ENCODE measurements at places on chromosomes 5 and 9.

DNA sequence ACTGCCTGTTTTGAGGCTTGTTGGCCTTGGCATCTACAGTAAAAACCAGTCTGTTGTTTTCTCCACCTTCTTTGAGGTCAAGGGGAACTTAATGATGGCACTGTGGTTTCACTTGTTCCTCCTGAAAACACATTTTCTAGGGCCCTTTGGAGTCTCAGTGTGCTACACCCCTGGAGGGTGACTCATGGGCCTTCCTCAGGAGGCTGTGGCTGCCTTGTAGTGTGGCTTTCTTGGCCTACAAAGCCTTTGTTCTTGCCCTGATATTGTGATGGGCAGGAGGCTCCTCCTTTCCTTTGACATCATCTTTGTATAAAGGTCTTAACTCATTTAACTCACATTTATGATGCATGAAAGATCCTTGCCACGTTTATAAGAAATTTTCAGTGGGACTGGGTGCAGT is 56.3 kb upstream of the GPBP1 start:
- DNase-seq = no peak

DNA sequence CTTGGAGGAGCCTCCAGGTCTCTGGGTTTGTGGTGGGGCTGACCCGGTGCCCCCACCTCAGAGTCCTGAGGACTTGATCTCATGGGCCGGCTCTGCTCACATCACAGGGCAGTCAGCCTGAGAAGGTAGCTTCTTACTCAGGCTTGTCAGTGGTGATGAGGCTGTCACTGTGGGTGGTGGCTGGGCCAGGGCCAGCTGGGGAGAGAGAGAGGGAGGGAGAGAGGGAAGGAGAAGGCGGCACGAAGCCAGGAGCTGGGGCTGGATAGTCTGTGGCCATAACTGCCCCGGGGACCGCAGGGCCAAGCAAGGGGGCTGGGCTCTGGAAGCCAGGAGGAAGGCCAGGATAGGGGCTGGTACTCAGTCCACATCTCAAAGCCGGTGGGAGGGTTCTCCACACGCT is 6.5 kb downstream of the NTNG2 start:
- DNase-seq = no peak

GRCh38 chr5:40689438-40689837 is 9.7 kb downstream of the PTGER4 start:
- DNase-seq = peak; percentile 84

- DNase-seq = no peak
These were observed 472.8 kb downstream of the CCDC171 start for GRCh38 chr9:16025627-16026026.

GRCh38 chr5:112293587-112293986 is 125.5 kb downstream of the EPB41L4A start:
- no peak for DNase-seq

DNA sequence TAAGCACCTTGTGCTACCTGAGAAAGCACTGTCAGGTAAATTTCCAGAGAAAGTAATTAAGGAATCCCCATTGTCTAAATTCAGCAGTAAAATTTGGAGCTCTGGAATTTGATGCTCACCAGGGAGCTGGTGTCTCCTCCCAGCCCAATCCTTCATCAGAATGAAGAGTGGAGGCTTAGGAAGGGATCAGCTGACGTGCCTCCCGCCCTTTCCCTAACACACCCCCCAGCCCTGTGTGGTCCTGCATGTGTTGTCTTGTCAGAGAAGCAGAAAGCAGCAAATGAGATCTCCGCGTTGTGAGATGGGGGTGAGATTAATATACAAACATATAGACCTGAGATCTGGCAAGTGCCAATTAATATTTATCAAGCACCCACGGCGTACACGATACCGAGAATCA is 26.9 kb upstream of the BARHL1 start:
- DNase-seq = no peak

DNA sequence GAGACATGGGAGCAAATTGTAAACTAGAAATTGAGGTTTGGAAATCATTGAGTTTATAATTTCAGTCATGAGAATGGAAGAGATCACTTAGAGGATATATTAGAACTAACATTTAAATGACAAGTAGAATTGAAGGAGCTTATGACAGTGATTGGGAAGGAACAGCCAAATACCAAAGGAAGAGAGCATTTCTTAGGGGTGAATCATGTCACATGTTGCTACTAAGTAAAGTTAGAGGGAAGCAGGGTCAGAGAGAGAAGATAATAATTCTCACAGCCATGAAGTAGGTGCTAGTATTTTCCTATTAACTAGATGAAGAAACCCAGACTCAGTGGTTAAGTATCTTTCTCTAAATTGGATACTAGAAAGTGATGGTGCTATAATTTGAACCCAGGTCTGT is 59.3 kb downstream of the COMMD10 start:
- peak; percentile 1 for DNase-seq

- no peak for DNase-seq
These were observed 1527.5 kb upstream of the C9orf72 start for GRCh38 chr9:29100762-29101161.

DNA sequence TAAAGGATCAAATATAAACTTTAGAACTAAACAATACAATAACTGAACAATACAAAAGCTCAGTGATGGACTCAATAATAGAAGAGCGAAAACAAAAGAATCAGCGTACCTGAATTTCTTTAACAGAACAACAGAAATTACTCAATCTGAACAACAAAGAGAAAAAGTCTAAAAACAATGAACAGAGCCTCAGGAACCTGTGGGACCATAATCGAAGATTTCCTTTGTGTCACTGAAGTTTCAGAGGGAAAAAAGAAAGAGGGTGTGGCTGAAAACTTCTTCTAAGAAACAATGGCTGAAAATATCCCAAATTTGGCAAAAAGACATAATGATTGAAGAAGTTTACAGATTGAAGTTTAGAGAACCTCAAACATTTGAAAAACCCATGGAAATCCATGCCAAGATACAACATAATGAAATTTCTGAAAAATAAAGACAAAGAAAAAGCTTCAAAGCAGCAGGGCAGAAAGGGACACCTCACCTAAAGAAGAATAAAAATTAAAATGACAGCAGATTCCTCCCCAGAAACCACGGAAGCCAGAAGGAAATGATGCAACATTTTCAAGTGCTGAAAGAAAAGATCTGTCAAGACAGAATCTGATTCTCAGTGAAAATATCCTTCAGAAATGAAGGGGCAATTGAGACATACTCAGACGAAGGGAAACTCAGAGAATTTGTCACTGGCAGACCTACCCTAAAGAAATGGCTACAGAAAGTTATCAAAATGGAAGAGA is 288.8 kb downstream of the ARL15 start:
- no peak for DNase-seq

GRCh38 chr5:52469420-52469819 is 318.3 kb upstream of the ITGA1 start:
- DNase-seq = no peak

DNA sequence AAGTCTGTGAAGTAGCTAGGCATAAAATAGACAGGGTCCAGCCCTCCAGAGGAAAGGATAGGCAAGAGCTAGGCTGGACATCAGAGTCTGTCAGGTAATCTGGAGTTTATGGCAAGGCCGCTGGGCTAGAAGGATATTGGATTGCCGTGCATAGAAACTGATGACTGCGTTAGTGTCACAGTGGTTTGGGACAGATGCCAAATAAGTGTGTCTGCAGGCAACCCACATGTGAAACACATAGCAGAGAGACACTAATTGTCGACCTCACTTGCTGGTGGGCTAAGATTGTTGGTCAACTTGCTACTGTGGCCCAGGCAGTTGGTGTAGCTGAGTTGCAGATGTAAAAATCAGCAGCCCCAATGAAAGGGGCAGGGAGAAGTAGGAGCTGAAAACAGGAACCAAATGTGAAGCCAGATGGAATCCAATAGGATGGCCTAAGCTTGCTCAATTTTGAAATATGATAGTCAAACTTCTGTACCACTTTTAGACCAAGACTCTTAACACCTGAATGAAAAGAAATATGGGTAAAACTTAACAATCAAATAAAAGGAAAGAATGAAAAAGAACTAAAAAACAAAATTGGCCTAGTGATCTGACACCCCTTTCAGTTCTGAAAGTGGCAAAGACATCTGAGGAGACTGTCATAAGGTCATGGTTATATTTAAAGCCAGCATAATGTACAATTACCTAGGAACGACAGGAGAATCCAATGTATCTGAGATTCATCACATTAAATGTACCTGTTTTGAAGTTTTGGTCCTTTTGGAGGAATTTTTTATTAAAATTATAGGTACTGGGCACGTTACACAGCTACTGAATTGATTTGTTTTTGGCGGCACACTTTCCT is 243.3 kb upstream of the ACTBL2 start:
- no peak for DNase-seq

GRCh38 chr5:175866377-175866907 is 4.9 kb upstream of the CPLX2 start:
- no peak for DNase-seq

- DNase-seq = no peak
These were observed 189.5 kb downstream of the ADAMTS6 start for GRCh38 chr5:65292196-65292595.

DNA sequence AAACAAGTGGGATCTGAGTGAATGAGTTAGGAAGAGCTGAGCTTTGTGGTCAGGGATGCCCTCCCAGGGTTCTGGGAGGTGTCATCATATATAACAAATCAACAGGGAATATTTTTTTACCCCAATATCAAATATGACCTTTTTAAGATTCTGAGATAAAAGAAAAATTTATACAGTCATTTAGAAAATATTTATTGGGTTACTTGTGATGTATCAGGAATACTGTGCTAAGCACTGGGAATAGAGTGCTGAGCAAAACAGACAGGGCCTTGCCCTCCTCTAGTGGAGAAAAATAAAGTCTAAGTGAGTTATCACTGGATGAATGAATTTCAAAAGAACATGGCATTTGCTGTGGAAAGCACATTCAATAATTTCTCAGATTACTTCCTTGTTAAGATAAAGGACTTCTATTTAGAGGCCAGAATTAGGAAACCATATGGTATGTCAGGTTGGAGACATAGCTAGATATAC is 102.9 kb downstream of the BOD1 start:
- no peak for DNase-seq

- DNase-seq = no peak
These were observed 8.8 kb downstream of the ETF1 start for GRCh38 chr5:138533973-138534941.

GRCh38 chr9:114501796-114502682 is 3.2 kb downstream of the WHRN start:
- DNase-seq = no peak

DNA sequence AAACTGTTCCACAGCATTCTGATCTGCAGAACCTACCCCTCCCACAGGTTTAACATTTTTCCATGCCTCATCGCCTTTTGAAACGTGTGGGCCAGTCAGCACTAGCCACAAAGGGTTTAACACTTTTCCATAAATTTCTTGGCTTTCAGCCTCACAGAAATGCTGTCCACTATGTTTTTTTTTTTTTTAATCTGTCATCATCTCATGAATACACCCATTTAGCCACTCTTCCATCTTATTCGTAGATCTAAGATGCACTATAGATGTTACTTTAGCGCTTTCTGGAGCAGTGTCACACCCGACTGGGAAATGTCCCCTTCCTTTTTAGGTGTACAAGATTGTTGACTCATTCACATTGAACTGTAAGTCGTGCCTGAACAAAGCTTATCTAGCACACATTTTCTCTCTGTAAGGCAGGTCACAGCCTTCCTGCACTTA is 62.3 kb downstream of the GCNT1 start:
- DNase-seq = no peak

GRCh38 chr9:86632537-86632936 is 278.3 kb upstream of the TUT7 start:
- no peak for DNase-seq
